ENCODE measurements at places on chromosomes 3 and 15. TPM values are rescaled to one million over a fixed set of nuclear protein-coding genes. Genes with fewer than 3 reads are reported as not detected.

The MED12L gene
- total RNA-seq = 0.39 TPM

The SLC51B gene
- 16.4 TPM for total RNA-seq

The CFAP100 gene
- total RNA-seq = not detected

The SLC27A2 gene
- total RNA-seq = 35.5 TPM

The RYR3 gene
- total RNA-seq = 0.01 TPM
